ENCODE measurements at places on chromosomes 2 and 18. TPM values are rescaled to one million over a fixed set of nuclear protein-coding genes. Genes with fewer than 3 reads are reported as not detected.

DNA sequence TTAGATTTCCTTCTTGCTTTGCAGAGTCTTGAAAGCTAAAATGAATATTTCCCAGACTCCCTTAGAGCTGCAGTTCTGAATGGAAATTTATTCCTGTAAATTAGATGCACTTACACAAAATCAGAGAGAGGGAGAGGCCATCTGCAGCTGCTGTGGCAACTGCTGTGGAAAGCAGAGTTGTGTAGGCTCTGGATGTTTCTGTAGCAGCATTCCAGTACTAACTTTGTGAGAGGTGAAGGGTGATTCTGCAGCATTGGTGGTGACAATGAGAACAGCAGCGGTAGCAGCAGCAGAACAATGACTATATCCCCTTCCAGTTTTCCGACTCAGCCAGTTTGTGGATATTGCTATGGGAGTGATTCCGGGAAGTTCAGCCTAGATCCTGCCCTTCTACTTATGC is 433.0 kb upstream of the REG3G start:
- DNase-seq, result no peak

- no peak for DNase-seq
These were observed 279.5 kb upstream of the PKDCC start for GRCh38 chr2:41768310-41768709.

GRCh38 chr18:51068105-51068504 is 38.1 kb downstream of the SMAD4 start:
- DNase-seq, result no peak

AFG3L2 gene
- polyA plus RNA-seq, result 74.9 TPM

FBLN7 gene
- polyA plus RNA-seq, result 12.0 TPM

AQP12B gene
- 0.66 TPM for polyA plus RNA-seq

Data from renal pelvis (tissue), 12 donors.